ENCODE measurements at places on chromosomes 2 and 18.

- DNase-seq, result no peak
Observed at GRCh38 chr2:199977984-199978415, 22.6 kb downstream of the MAIP1 start.

- DNase-seq, result no peak
Observed at GRCh38 chr2:36553683-36554082, 44.3 kb downstream of the FEZ2 start.

- no peak for DNase-seq
Observed at GRCh38 chr2:184339966-184340365, 258.4 kb upstream of the ZNF804A start.

GRCh38 chr2:160039166-160039903 is 23.1 kb downstream of the PLA2R1 start:
- no peak for DNase-seq

- no peak for DNase-seq
Observed at GRCh38 chr2:575030-575726, 102.0 kb downstream of the TMEM18 start.

- DNase-seq, result no peak
Observed at GRCh38 chr2:108929807-108930425, 59.1 kb downstream of the EDAR start.

DNA sequence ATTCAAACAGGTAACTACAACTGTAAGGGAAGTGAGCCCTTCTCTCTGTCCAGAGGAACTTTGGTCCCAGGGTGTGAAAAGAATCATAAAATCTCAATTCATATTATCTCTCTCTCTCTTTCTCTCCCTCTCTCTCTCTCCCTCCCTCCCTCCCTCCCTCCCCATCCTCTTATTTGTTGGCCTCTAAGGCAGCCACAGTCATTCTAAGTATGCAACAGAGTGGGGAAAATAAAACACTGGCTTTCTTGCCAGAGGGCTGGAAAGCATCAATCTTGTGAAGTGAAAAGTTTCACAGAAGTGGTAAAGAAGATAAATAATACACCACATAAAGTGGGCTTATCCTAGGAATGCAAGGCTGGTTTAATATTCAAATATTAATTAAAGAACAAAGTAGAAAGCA is 95.6 kb upstream of the KCNH7 start:
- no peak for DNase-seq

DNA sequence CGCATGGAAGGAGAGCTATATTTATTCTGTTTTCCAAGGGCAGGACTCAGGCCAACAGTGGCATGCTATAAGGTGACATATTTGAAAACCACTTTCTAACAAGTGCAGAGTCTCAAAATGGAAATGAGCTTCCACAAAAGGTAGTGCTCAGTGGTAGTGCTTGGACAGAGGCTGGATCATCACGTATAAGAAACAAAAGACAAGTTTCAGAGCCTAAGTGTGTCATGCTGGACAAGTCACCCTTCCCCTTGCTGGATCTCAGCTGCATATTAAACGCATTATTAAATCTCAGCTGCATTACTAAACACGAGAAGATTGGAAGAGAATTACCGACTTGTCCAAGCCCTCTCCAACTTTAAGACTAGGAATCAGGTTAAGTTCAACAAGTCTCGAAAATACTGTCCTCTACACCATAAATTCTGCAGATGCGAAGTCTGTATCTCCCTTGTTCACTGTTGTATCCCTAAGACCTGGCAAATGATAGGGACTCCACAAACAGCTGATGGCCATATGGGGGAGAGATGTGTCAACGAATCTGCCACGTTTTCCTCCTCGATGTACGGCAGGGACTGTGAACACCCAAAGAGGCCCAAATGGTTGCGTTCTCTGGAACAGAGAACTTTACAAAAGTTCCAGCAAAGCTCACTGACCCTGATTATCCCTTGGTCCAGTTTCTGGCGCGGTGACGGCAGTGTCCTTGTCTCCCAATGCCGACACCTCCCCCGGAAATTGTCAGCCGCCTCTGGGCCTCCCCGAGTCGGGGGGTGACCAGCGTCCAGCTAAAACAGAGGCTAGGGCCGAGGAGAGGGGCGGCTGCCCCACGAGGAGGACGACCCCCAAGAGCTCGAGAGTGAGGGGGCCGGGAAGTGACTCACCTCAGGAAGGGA is 611 bp downstream of the NOL10 start:
- DNase-seq, result no peak

- DNase-seq, result no peak
Observed at GRCh38 chr18:63951302-63951705, 2.2 kb downstream of the HMSD start.

DNA sequence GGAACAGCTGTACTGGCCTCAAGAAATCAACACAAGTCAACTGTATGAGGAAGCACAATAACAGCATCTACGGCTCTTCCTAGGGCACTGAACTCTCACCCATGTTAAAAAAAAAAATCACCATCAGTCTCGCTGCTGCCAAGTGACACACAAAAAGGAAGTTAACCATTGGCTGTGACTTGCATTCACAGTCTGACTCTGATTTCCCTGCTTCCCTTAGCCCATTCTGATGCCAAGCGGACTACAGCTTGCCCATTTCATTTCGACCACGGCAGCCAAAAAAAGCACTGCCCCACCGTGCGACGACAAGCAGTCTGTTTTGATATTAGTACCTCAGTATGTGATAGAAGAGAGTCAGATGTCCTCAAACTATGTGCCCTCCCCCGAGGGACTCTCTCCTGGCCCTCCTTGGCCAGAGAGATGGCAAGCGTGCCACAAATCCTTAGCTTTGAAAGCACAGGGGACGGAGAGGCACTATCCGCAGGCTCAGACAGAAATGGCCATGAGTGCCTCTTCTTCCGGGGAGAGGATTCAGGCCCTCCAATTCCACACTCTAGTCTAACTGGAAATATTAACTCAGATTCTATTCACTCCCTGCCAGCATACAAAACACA is 250.0 kb downstream of the TCF4 start:
- no peak for DNase-seq

DNA sequence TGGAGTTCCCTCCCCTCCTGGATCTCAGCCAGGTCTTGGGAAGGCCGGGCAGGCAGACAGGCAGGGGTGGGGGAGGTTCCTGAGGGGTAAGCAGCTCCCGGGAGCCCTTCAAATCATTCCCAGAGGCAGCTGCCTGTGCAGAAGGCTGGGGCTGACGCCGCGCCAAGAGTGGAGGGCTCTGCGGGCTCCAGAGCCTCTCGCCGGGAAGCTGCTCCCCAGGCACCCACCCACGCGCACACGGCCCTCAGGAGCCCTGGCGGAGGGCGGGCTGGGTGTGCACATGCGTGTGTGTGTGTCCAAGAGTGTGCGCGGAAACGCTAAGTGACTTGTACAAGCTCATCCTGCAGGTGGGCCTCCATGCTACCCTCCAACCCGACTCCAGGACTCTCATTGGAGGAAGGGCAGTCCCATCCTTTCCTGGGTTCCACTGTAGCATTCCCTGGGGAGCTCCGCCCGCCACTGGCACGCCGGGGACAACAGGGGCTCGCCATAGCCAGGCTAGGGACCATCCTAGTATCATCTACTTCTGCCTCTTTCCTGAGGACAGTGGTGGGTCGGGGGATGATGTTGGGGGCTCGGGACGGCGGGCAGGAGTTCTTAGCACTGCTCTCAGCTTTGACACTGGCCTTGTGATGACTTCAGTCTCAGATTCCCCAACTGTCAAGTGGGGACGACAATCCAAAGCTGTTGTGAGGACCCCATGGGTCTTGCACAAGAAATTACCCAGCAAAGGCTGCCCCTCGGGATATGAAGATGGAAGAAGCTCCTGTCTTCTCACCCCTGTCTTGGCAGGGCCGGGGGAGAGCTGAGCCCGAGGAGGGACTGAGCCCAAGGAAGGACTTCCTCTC is 50.3 kb downstream of the INHBB start:
- DNase-seq, result no peak

- DNase-seq, result no peak
Observed at GRCh38 chr2:203798296-203799087, 69.1 kb upstream of the CTLA4 start.

DNA sequence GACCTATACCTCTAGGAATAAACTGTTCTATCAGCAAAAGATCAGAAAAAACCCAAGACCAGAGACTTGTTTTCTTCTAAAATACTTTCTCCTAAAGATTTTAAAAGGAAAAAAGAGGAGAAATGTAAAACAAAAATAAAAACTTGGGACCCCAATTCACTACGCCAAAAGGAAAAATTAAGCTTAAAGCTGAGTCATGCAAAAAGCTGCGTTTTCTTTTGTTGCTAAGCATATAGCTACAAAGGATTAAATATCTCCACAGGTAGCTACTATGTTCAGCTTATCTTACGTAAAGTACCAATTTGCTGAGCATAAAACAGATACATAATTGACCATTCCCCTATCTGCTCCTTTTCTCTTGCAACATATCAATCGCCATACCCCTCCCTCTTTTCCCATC is 950.0 kb upstream of the NXPH2 start:
- no peak for DNase-seq

- no peak for DNase-seq
Observed at GRCh38 chr2:26095758-26096157, 61.9 kb downstream of the RAB10 start.

- DNase-seq, result no peak
Observed at GRCh38 chr2:9336576-9337314, 86.6 kb downstream of the ITGB1BP1 start.

- no peak for DNase-seq
Observed at GRCh38 chr18:35220424-35220823, 20.4 kb upstream of the ZNF397 start.

DNA sequence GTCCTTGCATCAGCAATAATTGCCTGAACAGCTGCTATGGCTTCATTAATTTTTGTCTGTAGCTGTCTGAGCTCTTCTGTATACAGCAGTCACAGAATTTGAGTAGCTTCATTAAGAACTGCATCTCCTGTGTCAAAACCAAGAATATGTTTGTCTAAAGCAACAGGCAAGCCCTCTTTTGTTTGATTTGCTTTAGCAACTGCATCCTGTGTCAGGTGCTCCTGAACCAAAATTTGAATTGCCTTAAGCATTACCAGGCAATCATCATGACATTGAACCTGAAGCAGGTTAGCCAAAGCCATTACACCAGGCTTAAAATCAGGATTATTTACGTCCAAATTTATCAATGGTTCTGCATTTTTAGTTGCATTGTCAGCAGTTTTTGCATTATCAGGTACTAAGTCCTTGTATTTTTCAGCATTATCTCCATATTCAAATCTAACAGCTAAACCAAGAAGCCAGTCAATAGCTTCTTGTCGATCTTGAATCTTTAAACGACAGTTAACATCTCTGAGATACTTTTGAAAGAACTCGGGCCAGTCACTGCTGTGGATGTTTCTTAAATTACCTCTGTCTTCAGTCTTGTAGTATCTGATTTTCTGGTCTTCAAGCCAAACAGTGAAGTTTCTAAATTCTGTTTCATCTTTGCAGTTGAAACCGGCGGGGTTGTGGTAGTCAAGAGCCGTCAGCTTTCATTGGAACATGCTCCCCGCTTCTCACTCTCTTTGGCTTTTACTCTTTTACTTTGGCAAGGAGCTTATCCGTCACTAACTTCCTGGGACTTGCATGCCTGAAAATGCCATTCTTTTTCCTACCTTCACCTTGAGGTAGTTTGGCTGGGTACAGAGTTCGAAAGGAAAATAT is 42.2 kb downstream of the MERTK start:
- no peak for DNase-seq

DNA sequence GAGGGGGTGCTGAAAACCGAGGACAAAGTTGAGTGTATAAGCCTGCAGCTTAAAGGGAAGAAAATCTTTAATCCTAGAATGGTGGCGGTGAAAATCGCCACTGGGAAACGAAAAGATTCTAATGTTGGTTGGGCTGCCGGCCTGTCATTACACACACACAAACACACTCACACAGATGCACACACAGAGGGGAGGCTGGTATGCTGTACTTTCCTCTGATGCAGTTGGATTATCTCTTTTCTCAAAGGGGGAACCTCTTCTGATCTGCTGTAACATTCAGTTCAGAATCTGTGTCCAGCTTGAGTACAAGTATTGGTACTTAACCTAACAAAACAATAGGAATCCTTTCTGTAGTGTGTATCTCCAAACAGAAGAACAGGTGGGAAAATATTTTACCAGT is 39.0 kb downstream of the ANXA4 start:
- no peak for DNase-seq

DNA sequence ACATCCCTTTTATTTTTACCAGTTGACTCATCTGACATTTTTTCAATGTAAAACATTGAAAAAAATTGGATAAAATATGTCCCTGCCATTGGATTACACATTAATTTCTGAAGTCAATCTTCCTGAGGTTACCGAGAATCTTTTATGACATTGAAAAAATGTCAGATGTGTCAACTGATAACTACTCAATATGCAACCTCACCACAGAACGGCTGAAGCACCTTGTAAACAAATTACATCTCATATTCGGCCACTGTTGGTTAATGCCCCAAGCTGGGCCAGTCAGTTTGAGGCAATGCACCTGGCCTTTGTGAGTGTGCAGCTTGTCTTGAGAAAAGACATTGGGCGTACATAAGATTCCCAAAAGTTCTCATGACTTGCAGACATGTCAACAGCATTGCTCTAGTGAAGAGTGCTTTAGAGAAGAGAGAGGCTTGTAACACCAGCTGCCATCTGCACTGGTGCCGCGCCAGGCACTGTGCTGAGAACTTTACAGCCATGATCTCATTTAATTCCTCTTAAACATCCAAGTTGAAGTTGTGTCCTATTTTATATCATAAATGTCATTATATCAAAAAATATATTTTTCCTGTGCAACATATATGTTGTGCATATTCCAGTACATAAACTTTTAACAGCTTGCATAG is 112.7 kb upstream of the SLC35G4 start:
- DNase-seq, result no peak

DNA sequence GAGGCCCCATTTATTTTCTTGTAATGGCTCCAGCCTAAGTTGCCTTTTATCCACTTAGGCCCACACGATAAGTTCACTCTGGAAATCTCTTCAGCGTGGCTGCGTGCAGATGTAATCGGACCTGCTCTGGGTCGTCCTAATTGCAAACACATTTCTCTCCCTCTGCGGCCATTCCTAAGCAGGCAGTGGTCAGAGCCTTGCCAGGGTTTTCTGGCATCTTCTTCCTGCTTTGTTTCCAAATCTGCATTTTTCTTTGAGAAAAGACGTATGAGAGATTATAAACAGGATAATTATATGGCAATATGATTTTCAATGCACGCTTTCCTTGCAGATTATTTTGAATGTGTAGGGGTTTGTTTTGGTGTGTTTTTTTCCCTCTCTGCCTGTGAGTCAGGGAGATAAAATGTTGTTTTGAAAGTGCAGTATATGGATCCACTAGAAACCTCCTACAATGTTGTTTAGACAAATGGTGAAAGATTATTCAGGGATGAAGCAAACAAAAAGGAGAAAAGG is 239.4 kb upstream of the TANK start:
- no peak for DNase-seq

All from stimulated activated CD8-positive, alpha-beta memory T cell treated with anti-CD3 and anti-CD28 coated beads, Interleukin-7, amount 100 ng/mL, for 1 hour (primary cell).